ENCODE measurements at places on chromosomes 7 and 10.
A peak's percentile ranks its signal among the peaks of the same experiment; 100 is the strongest.

DNA sequence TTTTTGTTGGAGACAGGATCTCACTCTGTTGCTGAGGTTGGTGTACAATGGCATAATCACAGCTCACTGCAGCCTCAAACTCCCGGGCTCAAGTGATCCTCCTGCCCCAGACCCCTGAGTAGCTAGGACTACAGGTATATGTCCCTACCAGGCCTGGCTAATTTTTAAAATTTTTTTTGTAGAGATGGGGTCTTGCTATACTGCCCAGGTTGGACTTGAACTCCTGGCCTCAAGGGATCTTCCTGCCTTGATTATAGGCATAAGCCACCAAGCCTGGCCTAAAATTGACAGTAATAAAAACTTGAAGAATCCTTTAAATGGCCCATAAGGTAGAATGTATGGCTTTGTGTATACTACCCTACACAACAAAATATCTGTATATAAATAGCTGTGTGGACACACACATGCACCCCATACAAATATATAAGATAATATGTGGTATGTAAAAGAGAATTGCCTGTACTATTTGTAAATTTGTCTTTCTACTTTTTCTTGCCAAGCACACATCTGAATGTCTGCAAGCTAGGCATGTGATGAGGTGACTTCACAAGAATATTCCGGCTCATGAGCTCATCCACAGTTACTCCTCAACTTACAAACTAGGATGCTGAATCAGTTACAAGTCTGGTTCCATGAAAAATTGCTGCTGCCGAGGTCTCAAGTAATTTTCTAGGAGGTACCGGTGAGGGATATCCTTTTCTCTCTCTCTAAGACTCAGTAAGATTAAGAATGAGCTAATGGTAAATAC is 26.6 kb downstream of the POLR3A start:
- no peak for DNase-seq

DNA sequence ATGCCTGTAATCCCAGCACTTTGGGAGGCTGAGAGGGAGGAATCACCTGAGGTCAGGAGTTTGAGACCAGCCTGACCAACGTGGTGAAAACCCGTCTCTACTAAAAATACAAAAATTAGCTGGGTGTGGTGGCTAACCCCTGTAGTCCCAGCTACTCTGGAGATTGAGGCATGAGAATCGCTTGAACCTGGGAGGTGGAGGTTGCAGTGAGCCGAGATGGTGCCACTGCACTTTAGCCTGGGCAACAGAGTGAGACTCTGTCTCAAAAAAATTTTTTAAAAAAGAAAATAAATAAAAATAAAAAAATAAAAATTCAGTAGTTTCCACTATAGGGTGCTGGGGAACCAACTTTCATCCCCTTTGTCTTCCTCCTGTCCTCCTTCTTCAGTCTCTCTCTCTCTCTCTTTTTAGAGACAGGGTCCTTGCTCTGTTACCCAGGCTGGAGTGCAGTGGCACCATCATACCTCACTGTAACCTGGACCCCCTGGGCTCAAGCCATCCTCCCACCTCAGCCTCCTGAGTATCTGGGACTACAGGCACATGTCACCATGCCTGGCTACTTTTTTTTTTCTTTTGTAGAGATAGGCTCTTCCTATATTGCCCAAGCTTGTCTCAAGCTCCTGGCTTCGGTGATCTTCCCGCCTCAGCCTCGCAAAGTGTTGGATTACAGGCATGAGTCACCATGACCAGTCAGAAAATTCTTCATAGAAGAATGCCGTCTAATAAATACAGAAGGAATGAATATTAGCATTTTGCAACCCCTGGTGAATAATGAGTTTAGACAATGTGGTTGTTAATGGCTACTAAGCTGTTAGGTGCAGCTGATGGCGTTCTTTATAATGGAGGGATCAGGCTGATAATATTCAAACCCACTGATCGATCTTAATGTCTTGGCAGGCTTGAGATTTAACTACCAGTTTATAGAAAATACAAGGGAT is 20.6 kb downstream of the RBM20 start:
- no peak for DNase-seq

- DNase-seq = no peak
Observed at GRCh38 chr7:34723338-34723737, 65.3 kb downstream of the NPSR1 start.

DNA sequence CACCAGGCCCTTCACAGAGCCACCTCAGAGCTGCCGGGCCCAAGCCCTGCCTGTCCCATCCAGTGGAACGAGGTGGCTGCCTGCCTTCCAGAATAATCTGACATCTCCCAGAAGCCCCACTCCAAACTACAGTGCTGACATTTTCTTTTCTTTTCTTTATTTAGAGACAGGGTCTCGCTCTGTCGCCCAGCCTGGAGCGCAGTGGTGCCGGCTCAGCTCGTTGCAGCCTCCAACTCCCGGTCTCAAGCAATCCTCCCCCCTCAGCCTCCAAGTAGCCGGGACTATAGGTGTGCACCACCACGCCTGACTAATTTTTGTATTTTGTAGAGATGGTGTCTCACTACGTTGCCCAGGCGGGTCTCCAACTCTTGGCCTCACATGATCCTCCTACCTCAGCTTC is 346 bp downstream of the TMEM270 start:
- DNase-seq = no peak

GRCh38 chr10:79982362-79982800 is 33.5 kb upstream of the SFTPD start:
- DNase-seq = no peak

- no peak for DNase-seq
Observed at GRCh38 chr7:98329100-98329790, 47.8 kb downstream of the BRI3 start.

GRCh38 chr10:61244261-61244775 is 208.9 kb downstream of the TMEM26 start:
- DNase-seq = no peak

DNA sequence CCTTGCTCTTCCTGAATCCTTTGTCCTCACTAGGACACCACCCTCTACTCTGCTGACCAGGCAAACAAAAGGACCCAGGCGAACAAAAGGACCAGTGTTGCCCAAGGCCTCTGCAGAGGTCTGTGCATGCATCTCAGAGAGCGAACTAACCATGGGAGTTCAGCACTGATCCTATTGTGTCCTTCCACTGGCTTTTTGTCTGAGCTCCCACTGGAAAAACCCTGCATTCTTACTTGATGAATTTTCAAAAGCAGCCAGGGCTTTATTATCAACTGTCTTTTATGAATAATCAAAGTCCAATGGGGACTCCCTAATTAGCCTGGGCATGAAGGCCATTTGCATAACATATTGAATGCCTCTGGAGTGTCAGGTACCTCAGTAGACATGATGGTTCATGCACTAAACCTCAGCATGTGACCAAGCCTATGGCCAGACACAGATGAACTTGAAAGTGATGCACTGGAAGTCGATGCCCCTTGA is 140.6 kb downstream of the KCNMA1 start:
- no peak for DNase-seq

DNA sequence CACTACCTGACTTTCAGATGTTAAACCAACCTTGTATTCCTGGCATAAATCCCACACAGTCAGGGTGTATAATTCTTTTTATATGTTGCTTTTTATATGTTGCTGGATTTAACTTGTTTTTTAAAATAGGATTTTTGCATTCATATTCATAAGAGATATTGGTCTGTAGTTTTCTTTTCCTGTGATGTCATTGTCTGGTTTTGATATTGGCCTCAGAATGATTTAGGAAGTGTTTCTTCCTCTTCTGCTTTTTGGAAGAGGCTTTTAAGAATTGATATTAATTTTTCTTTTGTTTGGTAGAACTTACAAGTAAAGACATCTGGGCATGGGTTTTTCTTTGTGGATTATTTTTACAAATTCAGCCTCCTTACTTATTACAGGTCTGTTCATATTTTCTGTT is 93.1 kb downstream of the CARD11 start:
- DNase-seq = no peak

DNA sequence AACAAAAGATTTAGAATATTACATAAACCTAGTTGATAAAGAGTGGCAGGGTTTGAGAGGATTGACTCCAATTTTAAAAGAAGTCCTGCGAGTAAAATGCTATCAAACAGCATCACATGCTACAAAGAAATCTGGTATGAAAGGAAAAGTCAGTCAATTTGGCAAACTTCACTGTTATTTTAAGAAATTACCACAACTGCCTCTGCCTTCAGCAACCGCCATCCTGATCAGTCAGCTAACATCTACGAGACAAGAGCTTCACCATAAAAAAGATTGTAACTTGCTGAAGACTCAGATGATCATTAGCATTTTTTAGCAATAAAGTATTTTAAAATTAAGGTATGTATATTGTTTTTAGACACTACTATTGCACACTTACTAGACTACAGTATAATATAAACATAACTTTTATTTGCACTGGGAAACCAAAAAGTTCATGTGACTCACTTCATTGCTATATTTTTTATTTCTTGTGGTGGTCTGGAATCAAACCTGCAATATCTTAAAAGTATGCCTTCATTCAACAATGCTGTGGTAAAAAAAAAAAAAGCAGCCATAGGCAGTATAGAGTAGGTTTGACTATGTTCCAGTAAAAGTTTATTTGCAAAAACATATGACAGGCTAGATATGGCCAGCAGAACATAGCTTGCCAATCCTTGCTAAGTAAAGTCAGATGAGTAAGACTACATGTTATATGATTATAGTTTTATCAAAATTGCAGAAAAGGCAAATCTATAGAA is 74.4 kb downstream of the GLCCI1 start:
- DNase-seq = no peak

- no peak for DNase-seq
Observed at GRCh38 chr10:1462994-1463633, 274.2 kb downstream of the ADARB2 start.

DNA sequence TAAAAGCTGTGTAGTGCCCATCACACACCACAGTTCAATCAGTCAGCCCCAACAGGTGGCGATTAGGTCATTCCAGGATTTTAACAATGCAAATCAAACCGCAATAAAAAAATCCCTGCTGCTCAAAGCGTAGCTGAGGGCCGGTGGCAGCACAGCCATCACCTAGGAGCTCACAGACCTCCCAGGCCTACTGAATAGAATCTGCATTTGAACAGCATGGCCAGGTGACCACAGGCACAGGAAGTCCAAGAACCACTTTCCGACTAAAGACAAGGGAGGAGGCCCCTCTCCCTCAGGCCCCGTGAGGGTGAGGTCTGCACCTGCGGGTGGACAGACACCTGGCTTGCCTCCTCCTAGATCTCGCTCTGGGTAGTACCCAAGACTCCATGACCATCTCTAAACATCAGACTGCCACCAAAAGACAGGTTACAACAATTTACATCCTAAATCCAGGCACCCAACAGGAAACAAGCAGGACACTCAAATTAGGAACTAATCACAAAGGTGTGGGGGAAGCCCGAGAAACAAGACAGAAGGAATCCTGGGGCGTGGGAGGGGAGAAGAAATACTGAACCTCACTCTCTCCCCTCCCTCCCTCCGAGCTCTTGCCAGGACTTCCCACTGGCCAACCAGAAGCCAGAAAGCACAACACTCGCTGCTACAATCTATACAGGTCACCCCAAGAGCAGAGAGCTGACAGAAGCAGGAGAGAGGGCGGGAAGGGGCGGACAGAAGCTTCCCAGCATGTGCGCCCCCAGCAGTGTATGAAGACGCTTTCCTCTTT is 19.2 kb downstream of the GNA12 start:
- DNase-seq = peak; percentile 12

- no peak for DNase-seq
Observed at GRCh38 chr10:93758891-93759410, 1.2 kb downstream of the LGI1 start.

GRCh38 chr10:24703700-24704099 is 20.0 kb downstream of the ARHGAP21 start:
- DNase-seq = no peak

GRCh38 chr10:7282457-7282856 is 128.4 kb downstream of the SFMBT2 start:
- no peak for DNase-seq

GRCh38 chr10:129203819-129204218 is 263.2 kb upstream of the MGMT start:
- DNase-seq = no peak

DNA sequence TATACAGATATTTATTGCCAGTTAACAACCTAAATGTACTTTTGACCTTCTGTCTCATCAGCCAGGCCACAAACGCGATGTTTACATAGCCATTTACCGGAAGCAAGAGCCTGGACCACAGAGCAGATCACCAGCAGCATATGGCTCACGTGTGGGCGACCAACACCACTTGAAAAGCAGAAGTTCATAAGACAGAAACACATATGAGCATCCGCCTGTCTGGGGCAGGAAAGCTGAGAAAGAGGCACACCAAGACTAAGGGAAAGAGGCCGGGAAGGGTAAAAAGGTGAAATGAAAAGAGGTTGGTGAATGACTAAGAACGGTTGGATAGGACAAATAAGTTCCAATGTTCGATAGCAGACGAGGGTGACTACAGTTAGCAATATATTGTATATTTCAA is 1.3 kb downstream of the ABCB1 start:
- DNase-seq = no peak

DNA sequence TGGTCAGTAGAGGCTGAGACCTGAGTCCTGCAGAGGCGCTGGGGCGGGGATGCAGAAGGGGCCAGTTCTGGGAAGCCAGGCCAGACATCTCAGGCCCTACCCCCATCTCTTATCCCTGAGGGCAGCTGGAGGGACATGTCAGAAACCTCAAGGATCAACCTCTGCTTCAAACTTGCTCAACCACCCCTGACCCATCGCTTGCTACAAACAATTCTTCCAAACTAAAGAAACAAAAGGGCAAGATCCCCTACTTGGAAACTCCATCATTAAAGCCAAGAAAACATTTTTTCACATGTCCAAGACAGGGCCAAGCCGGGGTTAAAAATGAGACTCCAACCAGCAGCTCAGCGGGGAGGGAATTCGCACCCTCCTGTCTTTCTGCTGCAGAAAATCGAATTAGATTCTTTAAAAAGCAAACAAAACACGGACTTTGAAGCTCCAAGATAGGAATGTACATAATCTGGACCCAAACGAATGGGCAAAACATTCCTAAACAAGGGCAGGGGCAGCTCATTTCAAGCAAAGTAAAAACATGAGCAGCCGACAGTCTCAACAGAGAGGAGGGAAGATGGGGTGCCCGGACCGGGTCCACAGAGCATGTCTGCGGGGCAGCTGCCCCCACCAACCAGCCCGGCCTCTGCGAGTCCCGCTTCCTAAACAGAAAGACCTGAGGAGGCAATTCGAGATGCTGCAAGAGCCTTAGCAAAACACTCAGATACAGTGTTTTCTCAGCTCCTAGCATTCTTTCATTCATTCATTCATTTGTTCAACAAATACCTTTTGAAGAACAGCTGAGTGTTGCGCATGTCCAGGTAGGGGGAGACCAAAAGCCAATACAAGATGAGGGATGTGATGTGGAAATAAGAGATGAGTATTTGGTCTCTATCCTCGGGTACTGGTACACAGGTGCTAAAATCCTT is 44.8 kb downstream of the CHST15 start:
- no peak for DNase-seq

GRCh38 chr7:7688310-7688709 is 30.1 kb downstream of the RPA3 start:
- DNase-seq = no peak

- DNase-seq = no peak
Observed at GRCh38 chr7:77444123-77444522, 28.0 kb upstream of the GSAP start.

DNA sequence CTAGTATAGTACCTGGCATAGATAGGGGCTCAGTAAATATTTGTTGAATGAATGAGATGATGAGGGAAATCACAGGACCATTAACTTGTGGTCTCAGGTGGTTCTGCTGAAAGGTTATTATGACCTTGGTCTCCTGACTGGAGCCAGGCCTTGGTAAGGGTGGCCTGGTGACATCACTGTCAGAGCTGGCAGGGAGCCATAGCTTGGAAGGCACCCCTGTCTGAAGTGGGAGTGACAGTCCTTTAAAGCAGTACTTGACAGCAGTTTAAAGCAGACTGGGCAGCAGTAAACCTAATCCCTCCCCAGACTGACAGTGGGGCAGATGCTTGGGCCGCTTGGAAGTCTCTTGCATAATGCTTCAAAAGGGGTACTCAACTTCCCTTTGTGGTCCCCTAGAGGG is 13.4 kb downstream of the DPCD start:
- no peak for DNase-seq

All from cerebellar nuclear complex (tissue), 1 donor.